ENCODE measurements at places on chromosomes 12 and 14.

GRCh38 chr14:105223770-105224544 lies 24.4 kb upstream of the BTBD6 start:
- DNase-seq: no peak

GRCh38 chr12:118958520-118958919 lies 22.8 kb upstream of the SRRM4 start:
- DNase-seq: no peak

DNA sequence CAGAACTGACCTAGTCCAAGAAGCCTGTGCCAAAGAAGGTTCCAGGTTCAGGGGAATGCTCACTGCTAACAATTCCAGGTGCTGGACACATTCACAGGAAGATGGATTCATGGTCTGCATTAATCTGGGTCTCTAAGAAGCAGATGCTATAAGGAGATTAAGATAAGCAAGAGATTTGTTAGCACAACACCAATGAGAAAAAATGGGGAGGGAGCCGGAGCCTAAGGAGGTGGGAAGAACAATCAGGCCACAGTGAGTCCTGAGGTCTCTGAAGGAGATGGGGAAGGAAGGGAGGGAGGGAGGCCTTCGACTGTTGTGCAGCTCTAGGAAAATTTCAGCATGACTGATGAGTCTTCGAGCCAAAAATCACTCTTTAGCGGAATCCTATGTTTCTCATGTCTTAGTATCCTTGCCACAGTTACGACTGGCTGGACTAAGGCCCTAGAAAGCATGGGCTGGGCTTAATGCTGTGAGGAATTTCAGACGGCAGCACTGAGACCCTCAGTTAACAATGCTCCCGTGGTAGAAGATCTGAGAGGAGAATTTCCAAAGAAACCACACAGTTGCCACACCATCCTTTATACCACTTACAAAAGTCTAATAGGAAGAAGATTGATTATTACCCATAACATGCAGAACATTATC lies 31.5 kb upstream of the PTGDR start:
- DNase-seq: no peak

DNA sequence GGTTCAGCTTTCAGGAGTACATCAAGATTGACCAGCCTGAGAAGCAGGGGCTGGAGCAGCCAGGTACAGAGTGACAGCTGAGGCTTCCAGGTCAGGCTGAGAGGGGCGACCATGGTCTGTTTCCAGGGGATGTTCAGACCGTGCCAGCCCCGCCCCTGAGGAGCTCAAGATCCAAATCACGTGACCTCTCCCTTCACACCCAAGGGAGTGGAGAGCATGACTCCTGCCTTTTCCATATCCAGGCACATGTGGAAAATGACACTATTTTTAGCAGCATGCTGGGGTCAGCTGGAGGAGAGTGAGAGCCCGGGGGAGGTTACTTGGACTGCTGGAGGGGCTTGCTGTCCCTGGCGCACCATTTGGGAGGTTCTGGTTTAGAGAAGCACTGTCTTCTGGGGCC lies 92.7 kb downstream of the B4GALNT3 start:
- DNase-seq: no peak

DNA sequence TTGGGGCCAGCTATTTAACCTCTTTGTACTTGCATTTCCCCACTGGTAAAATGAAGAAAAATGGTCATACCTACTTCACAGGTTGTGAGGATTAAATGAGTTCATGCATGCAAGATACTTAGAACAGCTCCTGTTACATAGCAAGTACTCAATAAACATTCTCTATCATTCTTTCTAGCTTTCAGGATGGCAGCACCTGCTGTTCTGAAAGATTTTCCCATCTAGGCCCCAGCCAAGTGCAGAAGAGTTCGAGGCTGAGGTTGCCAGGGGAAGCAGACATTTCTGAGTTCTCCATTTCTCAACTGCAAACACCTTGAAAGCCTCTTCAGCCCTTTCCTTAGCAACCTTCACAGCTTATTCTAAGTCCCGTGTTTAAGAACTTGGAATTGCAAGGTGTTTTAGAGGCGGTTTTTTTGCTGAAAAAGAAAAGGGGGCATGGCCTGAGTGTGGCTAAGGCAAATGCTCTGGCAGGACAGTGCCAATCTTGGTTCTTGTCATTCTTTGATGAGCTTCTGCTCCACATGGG lies 73.0 kb upstream of the PRMT8 start:
- DNase-seq: no peak

- DNase-seq: no peak
Observed at GRCh38 chr12:39277416-39277815, 165.5 kb downstream of the KIF21A start.

GRCh38 chr12:1966561-1967226 lies 37.6 kb downstream of the DCP1B start:
- DNase-seq: no peak

DNA sequence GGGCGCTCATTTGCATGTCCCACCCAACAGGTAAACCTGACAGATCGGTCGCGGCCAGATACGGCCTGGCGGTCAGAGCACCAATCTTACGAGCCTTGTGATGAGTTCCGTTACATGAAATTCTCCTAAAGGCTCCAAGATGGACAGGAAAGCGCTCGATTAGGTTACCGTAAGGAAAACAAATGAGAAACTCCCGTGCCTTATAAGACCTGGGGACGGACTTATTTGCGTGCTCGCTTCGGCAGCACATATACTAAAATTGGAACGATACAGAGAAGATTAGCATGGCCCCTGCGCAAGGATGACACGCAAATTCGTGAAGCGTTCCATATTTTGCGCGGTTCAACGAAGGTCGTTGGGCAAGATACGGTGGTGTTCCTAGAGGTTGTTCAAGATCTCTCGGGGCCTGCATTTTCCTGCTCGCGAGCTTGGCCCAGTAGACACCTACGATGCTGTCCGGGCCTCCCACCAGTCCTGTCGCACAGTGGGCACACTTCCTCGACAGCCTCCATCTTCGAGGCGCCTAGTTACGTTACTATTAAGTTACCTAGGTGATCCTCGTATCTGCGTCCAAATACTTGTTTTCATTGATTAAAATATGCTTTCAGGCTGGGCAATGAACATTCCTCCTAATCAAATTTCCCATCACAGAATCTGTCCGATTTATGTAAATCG lies at the start of gene RNU6-7:
Gene RNU6-7 (plus strand): TSS at position 230 of the 675 bp plus-strand sequence.
- no peak for DNase-seq

DNA sequence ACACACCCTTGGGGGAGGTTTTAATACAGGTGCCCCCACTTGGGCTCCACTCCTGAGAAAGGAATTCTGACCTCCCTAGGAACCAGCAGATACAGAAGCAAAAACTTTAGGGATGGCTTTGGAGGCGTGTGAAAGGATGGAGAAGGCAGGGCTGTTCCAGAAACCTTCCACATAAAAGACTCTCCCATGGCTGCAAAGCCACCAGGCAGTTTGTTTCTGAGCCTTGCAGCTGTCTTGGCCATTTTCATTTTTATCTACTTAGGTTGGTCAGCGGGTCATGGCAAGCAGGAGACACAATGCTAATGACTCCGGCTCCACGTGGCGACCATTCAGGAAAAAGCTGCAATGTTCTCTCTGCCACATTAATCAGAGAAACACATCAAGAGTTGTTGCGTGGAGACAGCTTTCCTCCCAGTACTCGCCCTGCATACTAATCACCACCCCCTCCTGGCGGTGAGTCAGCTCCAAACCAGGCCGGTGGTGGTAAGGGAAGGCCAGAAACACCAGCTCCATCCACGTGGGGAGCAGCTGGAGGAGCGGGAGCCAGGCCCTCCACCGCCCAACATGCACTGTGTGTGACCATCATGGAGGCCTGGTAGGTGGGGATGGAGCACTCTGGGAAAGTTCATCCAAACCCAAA lies 30.9 kb upstream of the IRF2BPL start:
- DNase-seq: no peak

DNA sequence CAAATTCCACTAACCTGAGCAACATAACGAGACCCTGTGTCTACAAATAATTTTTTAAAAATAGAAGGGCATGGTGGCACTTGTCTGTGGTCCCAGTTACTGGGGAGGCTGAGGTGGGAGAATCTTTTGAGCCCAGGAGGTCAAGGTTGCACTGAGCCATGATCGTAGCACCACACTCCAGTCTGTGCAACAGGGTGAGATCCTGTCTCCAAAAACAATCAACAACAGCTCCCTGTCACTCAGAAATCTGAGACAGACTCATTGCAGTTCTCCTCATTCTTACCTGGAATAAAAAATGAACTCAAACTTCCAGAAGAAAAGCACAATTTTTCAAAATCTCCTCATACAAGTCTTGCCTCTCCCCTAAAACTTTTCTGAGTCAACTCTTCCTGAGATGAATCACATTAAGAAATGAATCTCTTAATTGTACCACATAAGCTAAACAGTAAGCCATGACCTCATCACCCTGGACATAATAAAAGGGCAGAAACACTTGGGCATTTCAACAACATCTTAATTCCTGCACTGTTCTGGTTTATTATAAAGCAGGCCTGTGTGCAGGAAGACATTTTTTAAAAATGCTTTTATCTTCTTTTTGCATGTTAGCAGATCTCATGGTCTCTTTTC lies 214.3 kb upstream of the CDKN3 start:
- no peak for DNase-seq

DNA sequence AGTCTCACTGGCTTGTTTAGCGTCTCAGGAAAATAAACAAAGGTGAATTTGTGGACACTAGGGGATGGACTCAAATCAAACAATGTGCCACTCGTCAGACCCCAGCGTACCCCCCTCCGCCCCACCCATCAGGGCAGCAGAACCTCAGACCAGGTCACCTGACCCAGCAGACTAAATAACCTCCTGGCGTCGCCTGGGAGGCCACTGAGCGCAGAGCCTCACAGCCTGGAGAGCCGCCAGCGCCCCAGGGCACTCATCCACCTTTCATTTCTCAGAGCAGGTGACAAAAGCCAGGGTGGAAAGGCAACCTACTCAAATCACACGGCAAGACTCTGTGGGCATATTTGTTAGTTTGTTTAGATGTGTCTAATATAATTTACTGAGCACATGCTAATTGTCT lies 100.9 kb downstream of the DICER1 start:
- DNase-seq: no peak

DNA sequence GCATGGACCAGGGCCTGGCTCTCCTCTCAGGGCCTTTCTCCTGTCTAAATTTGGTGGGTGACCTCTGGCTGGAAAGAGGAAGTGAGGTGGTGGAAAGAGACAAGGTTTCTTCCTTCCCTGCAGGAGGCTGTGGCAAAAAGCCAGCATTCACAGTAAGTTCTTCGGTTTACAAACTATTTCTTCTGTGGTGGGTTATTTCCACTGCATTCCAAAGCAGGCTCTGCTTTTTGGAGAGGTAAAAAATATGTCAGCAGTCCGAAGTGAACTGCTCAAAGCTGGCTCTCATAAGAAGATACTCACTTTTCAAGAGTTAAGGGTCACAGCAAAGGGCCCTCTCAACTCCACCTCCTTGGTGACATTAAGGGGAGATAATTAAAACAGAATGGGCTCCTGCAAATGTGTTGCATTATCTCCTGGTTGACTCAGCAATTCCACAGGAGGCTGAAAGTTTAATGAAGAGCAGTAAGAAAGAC lies 48.9 kb upstream of the POC1B start:
- DNase-seq: no peak

DNA sequence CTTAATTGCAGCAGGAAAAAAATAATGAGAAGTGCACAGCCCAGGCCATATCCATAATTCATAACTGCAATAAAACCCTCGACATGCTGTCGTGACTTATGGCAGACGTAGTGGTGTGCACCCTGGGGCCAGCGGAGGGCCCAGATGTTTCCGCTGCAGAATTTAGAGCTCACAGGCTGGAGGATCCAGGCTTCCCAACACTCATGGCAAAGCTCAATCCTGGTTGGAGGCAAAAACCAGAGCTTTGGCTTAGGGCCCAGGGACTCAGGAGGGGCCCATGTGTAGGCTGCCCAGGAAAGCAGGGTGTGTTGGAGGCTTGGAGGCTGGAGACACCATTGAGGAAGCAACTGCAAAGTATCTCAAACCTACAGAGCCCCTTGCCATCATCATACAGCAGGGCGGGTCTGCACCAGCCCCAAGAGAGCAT lies 68.7 kb downstream of the SERPINA3 start:
- no peak for DNase-seq

DNA sequence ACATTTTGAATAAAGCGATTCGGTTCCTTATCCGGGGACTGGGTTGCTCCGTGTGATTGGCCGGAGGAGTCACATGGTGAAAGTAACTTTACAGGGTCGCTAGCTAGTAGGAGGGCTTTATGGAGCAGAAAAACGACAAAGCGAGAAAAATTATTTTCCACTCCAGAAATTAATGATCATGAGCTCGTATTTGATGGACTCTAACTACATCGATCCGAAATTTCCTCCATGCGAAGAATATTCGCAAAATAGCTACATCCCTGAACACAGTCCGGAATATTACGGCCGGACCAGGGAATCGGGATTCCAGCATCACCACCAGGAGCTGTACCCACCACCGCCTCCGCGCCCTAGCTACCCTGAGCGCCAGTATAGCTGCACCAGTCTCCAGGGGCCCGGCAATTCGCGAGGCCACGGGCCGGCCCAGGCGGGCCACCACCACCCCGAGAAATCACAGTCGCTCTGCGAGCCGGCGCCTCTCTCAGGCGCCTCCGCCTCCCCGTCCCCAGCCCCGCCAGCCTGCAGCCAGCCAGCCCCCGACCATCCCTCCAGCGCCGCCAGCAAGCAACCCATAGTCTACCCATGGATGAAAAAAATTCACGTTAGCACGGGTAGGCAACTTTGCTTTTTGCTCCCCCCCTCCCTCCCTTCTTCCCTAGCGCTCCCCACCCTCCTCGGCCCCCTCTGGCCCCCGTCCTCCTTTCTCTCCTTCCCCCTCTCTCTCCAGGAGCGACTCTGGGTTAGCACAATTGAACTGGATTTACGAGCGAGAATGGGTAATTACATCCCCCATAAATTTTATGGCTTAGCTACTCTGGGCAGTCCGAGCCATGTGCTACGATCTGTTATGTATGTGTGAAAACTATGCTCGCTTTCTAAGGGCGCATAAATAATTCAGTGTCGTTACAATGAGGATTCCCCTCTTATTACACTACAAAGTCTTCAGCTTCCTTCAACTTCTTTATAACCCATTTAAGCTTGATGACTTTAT lies at the start of gene HOXC4:
Gene HOXC4 (plus strand): TSS at position 85 of the 991 bp plus-strand sequence. CDS start 88 bp downstream, at position 173.
- DNase-seq: no peak

DNA sequence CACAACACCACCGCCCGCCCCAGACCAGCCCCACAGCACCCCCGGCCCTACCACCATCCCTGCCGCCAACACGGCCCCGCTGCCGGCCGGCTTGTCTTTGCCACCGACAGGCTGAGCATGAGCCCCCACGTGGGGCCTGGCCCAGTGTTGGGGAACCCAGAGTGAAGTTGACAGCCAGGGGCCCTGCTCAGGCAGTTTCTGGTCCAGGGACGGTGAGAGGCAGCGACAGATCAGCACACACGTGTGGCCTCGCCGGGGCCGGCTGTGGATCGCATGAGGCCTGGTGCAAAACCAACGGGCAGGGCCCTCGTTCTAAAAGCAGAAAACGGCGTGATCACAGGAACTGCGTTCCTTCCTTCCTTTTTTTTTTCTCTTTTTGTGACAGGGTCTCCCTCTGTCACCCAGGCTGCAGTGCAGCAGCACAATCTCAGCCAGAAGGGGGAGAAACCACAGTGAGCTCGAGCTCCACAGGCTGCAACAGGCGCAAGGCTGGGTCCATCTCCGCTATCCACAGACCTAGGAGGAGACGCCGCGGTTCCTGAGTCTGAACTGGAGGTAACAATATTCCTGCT lies 50.5 kb upstream of the FBRSL1 start:
- DNase-seq: no peak

GRCh38 chr14:21163871-21164291 lies 8.0 kb upstream of the OR5AU1 start:
- DNase-seq: no peak

Measured in T-helper 17 cell (primary cell).